ENCODE measurements at places on chromosomes 7 and 10. TPM values are rescaled to one million over a fixed set of nuclear protein-coding genes. Genes with fewer than 3 reads are reported as not detected.

Gene ZCWPW1
- total RNA-seq: 4.2 TPM

Gene NYAP1
- total RNA-seq: 47.9 TPM

- no peak for DNase-seq
Measured at GRCh38 chr7:90607196-90607595, 11.1 kb downstream of the CDK14 start.

DNA sequence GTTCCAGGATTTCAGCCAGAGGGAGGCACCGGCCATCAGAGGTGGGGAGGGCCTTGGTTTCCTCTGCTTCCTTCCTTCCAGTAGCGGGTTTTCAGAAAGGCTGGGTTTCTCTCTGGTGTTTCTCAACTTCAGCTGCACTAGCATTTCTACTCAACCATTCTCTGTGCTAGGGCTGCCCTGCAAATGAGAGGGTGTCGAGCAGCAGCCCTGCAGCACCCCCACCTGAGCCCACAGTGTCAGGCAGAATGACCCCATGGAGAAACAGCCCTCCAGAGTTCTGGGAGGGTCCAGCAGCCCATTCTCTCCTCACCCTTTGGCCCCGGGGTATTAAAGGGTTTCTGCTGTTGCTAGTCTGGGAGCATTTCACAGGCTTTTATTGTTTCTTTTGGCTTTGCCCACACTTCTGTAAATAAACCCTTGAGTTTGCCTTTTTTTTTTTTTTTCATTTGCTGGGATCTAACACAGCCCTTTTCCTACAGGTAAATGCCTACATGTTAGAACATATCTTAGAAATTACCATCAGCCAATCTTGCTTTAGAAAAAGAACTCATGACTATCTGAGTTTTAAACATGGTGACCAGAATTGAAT lies 151.5 kb upstream of the VIPR2 start:
- DNase-seq: no peak

GRCh38 chr7:102252366-102252982 lies 34.2 kb upstream of the SH2B2 start:
- DNase-seq: no peak

- no peak for DNase-seq
Measured at GRCh38 chr10:114301177-114301576, 62.1 kb downstream of the VWA2 start.

Gene GDF2
- not detected for total RNA-seq

DNA sequence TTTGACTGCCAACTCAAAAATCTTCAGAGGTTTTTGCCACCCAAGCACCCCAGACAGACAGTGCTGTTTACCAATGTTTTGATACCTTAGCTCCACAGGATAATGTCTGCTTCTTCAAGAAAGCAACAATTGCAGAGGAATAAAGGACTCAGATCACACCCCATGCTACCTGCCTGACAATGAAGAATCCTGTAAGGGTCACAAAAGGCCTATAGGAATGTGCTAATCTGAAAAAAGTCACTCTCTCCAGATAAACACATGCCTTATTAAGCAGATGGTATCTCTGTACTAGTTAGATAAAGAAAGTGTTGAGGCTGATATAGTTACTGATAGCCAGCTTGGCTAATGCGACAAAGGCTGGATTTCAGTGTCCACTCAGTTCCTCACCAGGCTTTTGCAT lies 1076.7 kb upstream of the SORCS1 start:
- no peak for DNase-seq

- no peak for DNase-seq
Measured at GRCh38 chr10:77580482-77580881, 57.1 kb downstream of the KCNMA1 start.

DNA sequence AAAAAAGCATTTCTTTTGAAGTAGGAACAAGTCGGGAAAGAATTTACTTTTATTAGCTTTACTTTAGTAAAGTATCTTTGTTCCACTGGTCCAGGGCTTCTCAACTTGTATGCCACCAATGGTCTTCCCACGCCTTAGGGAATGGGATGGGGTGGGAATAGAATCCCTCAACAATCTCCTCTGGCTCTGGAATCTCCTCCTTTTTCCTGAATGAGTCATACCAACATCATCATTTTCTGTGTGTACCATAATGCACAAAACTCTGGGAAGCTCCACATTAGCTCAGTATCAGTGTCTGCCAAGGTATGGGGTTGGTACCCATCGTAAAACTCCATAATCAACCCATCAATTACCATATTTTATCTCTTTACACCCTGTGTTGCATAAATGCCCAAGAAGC lies 159.4 kb upstream of the BMPER start:
- no peak for DNase-seq

DNA sequence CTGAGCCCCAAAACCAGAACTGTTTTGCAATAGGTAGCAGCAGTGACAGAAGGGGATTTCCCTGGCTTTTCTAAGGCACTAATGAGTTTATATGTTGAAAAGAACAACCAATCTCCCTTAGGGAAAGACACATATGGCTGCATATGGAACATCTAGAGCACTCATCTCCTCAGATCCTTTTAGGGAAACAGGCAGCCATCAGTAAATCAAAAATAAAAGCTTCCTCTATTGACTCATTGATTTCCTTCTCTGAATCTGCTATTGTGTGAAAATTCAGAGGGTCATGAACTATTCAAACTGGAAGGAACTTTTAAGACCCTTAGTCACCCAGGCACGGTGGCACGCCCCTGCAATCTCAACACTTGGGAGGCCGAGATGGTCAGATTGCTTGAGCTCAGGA lies 110.9 kb upstream of the NANOS1 start:
- DNase-seq: no peak

DNA sequence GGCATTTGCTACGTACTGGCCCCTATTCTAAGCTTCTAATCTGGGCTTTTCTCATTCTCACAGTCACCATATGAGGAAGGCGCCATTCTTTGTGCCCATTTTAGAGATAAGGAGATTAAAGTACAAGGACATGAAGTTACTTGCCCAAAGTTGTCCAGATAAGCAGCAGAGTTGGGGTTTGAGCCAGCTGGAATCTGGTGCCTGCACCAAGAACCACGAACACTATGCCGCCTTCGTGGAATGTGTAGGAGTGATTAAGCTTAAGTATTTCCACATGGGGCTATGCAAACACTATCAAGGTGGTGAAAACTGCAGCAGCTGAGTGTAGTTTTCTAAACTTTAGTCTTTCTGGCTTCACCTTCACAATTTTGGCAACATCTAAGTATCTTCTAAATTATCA lies 342.7 kb upstream of the ETV1 start:
- no peak for DNase-seq

GRCh38 chr7:51307651-51308210 lies 8.9 kb downstream of the COBL start:
- DNase-seq: no peak

GRCh38 chr10:104142081-104142480 lies 20.1 kb downstream of the SFR1 start:
- no peak for DNase-seq

DNA sequence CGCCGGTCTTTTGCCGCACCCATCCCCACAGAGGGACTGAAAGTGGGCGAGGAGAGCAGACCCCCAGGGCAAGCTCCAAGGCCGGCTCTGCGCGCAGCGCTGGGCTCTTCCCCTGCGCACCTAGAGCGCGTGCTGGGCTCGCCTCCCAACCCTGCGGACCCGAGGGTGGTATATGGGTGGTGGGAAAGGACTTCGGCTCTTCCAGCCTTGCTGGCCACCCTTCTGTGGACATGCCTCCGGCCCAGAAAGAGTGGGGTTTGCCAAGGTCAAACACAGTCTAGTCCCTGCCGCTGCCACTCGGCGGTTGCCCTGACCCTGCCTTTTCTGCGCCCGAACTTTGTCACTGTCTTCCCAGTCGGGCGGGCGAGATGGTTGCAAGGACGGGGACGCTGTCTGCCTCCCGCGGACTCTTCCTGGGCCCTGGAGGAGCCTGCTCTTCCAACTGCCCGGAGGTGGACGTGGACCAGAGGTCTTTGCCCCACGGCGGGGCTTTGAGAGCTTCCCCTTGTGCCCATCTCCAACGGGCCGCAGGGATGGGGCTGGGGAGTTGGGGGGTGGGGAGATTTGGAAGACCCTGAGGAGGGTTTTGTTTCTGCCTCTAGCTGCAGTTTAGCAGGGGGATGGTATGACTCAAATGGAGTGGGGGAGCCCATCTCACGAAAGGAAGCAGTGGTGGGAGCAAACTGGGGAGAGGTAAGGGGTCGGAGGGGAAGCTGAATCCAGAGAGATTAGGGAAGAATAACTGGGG lies 1.5 kb downstream of the ADCY1 start:
- DNase-seq: no peak

Gene HOXA13
- total RNA-seq: not detected
